ENCODE measurements at places on chromosomes 3 and 15. TPM values are rescaled to one million over a fixed set of nuclear protein-coding genes. Genes with fewer than 3 reads are reported as not detected.

DNA sequence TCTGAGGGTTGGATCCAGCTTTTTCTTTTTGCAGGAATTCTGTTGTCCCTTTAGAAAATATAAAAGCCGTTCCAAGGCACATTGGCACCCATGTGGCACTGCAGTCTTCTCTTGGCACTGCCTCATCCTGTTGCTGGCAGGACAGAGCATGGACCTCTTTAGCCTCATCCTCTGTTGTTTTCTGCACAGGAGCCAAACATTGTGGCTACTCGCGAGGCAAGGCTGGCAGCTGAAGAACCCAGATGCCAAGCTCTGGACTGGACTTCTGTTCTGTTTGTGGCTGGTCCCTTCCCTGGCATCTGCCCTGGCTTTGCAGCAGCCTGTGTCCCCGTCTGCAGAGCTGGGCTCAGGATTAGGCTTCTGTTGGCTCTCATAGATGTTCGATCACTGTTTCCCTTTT is 224.7 kb upstream of the TBC1D5 start:
- DNase-seq = peak; percentile 24

Gene PIF1
- 0.82 TPM for total RNA-seq

Gene ERICH6
- under 0.01 TPM for total RNA-seq

GRCh38 chr3:73074781-73075180 is 13.3 kb downstream of the EBLN2 start:
- no peak for DNase-seq

Gene MYLK
- total RNA-seq = 6.1 TPM

Gene STIMATE
- 12.6 TPM for total RNA-seq

DNA sequence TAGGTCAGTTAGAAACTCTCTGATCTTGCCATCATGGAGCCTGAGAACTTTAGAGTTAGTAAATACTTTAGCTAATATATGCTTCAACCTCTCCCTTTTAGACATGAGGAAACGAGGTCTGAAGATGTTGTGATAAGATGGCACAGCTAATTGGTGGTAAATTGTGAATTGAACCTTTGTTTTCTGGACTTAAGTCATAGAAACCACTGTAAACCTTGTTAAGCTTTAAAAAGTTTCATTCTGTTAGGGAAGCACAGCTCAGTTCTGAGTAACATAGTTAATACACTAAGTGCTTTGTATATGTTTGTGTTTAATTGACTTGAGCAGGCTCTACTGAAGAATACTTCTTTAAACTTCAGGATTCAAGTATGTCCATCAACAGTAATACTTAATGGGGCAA is 108.6 kb downstream of the AKAP13 start:
- no peak for DNase-seq

Gene CPNE9
- total RNA-seq = 0.41 TPM

DNA sequence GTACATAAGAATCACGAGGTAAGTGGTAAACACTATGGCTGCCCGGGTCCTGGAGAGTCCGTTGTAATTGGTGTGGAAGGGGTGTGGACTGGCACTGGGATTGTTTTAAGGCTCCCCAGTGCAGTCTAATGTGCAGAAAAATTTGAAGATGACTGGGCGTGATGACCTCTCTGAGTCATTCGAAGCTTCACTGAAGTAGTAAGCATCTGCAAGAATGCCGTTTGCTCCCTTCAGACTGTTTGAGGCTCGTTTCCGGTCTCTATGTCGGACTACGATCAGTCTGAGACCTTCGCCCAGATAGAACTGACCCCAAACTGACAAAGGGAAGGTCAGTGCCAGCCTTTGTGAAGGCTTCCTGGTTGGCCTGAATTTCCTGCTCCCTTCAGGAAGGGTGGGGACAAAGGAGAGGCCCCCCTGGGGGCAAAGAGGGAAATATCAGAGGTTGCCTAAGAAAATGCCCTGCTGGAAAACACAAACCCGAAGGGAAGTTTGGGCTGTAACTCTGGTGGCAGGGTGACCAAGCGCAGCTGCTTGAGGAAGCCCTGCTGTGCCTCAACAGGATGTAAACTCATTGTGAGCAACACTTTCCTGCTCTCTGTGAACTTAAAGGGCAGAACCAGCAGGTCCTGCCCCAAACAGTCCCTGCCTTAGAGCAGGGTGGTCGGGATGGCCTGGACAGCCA is 34.6 kb downstream of the BTD start:
- no peak for DNase-seq

Gene AKAP13
- 67.3 TPM for total RNA-seq

GRCh38 chr3:180630371-180630770 is 28.4 kb downstream of the TTC14 start:
- no peak for DNase-seq

GRCh38 chr15:73621286-73621826 is 11.8 kb downstream of the NPTN start:
- DNase-seq = no peak

DNA sequence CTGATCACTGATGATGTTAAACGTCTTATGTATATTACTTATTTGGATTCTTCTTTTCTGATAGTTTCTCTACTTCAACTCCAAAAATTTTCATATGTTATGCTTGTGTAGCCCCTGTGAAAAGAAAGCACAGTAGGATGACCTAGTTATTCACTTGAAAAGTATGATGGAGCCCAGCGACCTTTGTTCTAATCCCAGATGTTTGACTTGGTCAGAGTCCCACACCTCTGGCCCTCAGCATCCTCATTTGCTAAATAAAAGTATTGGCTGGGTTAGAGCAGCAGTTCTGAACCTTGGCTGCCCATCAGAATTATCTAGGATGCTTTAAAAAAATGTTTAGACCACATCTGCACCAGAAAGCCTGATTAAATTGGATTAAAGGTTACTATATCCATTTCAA is 173.7 kb downstream of the ATG7 start:
- no peak for DNase-seq

DNA sequence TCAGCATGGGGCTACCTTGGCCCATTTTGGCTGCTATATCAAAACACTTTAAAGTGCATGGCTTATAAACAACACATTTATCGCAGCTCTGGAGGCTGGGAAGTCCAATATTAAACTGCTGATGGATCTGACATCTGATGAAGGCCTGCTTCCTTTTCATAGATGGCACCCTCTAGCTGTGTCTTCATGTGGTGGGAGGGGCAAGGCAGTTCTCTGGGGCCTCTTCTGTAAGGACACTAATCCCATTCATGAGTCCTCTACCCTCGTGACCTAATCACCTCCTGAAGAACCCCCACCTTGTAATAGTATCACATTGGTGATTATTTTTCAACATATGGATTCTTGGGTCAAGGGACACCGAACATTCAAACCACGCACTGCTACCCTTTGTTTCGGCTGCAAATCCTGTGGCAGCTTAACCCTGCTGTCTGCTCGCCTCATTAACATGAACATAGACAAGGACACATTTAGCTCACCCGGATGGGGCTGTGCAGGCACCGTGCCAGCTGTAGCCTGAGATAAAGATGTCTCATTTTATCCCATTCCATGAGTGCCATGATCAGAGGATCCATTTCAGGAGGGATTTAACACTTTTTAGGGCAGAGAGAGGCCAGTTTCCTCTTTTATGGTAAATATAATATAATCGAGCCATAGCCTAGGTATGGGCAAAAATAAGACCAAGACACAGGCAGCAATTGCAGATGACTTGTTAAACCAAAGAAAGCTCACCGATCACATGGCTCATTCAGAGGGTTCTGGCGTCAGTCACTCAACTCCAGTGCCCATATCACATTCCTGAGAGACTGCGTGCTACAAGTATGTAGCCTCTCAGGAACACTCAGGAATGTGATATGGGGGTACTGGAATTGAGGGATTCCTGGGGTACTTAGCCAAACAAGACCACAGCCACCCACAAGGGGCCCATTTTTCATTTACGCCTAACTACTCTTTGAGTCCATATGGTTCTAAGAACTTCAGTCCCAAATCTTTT is 251.1 kb upstream of the ST8SIA2 start:
- DNase-seq = no peak

DNA sequence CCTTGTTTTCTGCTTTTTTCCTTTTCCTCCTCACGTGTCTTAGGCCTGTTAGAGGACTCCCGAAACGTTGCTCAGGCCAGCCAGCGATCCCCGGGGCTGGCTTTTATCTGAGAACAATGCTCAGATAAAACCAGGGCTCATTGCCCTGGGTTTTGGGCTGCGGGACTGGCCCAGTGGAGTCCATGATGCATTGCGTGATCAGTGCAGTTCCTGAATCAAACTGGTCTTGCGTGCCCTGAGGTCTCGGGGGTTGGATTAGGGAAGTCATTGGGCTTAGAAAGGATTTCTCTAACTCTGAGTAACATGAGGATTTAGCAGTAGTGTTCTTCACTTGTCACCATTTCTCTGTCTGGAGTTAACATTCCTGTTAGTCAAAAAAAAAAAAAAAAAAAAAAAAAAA is 66.3 kb downstream of the CCR1 start:
- DNase-seq = no peak

DNA sequence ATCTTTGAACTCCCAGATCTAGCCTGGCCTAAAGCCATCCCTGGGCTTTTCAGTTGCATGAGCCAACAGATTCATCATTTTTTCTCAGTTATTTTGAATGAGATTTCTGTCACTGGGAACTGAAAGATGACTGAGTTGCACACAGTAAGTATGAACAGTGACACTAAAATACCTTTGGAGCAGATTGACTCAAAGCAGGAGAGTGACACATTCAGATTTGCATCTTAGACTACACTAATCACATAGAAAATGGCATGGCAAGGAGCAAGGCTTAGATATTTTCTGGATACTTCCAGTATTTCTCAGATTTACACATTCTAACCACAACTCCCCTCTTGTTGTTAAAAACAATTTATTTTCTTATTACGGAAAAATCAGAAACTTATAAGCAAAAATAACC is 32.8 kb downstream of the SEC62 start:
- no peak for DNase-seq

- DNase-seq = no peak
Measured at GRCh38 chr3:128804811-128805155, 74.6 kb upstream of the ACAD9 start.

DNA sequence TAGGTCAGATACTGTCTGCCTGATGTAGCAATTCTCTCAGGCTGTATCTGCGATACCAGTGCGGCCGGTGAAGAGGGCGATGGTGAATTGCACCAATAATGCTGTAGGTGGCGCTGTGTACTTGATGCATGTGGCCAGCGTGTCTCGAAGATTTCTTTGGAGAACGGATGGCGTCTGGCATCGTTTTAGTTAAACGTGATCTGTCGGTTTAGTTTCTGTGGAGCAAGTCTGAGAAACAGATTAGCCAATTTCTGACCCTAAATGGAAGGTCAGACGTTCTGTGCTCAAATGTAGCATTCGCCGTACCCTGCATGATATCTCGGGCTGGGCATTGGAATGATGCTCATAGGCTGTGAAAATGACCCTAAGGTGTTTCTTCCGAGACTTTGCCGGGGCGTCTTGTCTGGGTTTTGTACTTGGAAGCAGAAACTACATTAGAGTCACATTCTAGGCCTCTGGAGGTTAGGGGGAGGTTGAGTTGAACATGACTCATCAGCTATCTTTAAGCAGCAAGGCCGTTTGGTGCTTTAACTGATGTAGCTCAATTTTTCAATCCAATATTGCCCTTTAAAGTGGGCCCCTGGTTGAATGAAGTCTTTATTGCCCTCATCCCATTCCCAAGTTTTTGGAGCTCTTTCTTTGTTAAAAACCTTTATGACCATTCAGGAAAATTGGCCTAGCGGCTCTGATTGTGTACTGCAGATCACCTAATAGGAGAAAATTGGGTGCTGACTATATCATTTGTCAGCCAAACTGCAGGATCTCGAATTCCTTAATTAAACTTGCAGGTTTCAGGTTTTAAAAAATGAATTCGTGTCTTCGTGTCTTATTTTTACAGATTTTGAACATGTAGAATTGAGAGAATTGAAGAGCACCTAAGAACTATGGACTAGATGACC is 80.0 kb downstream of the SQOR start:
- DNase-seq = no peak

DNA sequence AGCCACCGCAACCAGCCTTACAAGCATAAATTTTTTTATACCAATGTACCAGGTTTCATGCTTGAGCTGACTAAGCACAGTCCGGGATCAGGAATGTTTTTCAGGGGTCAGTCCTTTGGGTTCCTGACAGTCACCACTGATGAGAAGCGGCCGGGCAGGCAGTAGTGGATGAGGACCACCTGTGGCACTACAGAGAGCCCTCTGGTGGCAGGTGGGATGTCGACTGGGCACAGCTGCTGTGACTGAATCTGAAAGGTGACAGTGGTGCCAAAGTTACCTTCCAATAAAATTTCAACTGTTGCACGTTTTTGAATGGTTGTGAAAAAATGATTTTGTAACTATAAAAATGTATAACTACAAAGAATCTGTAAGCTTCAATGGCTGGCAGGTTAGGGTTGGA is 34.0 kb downstream of the TPRA1 start:
- no peak for DNase-seq

DNA sequence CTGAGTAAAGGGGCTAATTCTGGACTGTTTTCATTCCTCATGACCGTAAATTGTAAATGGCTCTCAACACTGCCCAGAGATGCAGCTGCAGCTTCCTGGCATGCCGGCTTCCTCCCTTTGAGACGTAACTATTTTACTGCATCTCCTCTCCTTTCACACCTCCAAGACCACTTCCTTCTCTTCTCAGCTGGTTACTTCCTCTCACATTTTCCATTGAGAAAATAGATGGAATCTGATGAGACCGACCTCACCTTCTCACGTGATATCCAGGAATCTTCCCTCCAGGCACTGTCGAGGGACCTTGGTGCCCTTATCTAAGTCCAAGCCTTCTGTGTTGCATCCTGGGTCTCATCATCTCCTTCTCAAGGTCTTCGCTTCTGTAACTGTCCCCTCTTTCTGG is 12.7 kb downstream of the LYSMD4 start:
- DNase-seq = no peak

DNA sequence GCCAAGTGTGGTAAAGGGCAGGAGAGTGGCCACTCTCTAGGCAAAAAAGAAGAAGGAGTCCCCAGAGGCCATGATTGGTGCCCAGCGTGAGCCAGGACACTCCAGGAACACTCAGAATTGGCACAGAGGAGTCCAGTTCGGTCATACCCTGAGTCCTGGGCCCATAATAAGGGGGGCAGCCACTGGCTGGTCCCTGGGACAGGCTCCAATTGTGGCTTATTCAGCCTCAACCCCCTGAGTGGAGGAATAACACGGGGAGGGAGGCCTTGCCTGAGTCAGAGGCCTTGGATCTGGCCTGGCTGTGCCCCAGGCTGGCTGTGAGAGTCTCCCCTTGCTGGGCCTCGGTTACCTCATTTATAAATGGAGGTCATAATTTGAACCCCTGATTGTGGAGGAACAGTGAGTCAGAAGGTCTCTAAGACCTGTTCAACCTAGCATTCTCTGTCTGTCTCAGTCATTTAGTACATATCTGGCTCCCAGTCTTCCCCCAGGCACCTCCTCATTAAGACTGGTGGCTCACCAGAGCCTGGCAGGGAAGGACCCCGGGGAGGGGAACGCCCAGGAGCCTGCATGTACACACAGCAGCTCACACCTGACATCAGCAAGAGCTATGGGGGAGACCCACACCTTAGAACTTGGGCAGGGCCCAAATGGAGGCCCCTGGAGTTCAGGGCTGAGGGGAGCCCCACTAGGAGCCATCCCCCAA is 95.9 kb upstream of the ATP2B2 start:
- peak; percentile 29 for DNase-seq

DNA sequence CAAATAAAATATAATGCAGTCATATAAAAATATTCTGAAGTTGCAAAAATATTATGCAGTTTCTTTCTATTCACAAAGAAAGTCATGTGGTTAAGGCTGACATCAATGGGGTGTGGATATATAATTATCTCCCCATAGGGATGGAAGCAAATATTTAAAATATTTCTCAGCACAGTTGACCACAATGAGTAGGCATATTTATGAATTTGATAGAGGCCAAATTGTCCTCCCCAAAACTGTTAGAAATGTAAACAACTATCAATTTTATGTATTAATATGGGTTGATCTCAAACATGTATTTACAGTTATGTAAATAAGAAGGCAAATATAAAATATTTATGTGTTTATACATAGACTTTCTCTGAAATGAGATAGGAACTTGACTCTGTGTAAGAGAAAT is 246.0 kb upstream of the CBLB start:
- DNase-seq = no peak

GRCh38 chr3:72942427-72942826 is 54.2 kb upstream of the PPP4R2 start:
- no peak for DNase-seq
